ENCODE measurements at places on chromosomes 11 and 22.

GRCh38 chr11:77127920-77128691 lies at the start of gene MYO7A:
Gene MYO7A (plus strand): TSS chr11:77128246. CDS start chr11:77130635, 2,389 bp downstream.
- no peak for DNase-seq

GRCh38 chr11:127710831-127711230 lies 710.3 kb upstream of the KIRREL3 start:
- DNase-seq, result no peak

DNA sequence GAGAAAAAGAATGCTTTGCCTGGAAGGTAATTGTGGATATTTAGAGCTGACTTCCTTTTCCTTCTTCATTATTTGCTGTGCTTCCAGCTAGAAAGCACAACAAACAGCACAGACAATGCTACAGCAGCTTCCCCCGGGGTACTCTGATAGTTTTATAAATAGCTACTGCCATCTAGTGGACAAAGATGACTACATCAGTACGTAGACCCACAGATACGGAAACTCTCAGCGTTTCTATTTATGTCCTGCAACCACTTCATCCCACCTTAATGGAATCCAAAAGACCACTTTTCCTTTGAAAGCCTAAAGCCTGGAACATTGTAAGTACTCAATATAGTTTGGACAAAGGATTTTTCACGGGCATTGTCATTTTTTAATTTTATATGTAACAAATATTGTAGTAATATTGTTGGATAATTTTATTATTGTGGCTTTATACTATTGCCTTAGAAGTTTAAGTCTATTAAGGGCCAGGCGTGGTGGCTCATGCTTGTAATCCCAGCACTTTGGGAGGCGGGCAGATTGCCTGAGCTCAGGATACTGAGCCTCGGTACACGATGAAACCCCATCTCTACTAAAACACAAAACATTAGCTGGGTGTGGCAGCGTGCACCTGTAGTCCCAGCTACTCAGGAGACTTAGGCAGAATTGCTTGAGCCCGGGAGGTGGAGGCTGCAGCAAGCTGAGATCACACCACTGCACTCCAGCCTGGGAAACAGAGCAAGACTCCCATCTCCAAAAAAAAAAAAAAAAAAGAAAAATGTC lies 7.5 kb downstream of the HSPA8 start:
- DNase-seq, result no peak

DNA sequence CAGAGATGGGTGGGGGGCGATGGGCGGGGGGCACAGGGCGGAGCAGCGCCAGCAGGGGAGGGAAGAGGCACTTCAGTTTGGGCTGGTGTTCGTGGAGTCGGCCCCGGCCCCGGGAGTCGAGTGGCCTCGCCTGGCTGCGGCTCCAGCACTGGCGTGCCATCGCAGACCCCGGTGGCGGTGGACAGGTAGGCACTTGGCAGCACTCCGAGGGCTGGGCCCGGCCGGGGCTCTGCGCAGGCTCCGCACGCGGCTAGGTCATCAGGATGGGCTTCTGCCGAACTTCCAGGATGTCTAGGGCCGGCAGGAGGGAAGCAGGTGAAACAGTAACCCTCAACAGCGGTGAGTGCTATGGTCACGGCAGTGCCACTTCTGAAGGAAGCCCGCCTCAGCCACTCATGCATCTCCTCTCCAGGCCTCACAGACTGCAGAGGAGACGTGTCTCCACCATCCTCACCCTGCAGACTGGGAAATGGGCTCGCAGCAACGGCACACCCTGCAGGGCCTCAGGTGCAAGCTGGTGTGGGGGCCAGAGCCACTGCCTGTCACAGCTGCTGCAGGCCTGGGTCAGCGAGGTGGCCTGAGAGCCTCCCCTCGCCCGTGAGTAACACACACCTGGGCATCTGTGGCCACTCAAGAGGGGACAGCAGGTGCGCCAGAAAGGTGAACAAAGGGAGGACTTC lies 33.3 kb downstream of the NUP50 start:
- no peak for DNase-seq

DNA sequence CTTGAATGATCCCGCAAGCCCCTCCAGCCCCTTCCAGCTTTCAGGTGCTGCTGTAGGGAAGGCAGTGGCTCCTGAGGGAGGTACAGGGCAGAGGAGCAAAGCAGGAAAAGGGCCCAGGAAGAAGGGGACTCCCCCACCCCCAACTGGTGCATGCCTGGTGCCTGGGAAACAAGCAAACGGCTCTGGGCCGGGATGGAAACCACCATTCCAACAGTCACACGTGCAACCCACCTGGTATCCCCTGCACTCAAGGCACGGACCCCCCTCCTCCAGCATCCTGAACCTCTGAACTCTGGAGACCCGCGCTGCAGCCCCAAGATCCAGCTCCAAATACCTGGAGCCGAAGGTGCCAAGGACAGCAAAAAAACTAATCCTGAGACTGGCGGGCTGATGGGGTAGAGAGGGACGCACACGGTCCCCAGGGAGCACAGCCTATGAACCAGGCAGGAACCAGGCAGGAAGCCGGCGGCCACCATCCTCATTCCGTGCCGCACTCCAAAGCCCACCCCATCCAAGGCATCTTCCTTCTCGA lies 537 bp downstream of the SCN4B start:
- no peak for DNase-seq

- peak; percentile 83 for DNase-seq
Observed at GRCh38 chr11:65382033-65382803, at the start of gene SLC25A45. Gene SLC25A45 (minus strand): TSS chr11:65382646. CDS start chr11:65381951, 695 bp downstream.

DNA sequence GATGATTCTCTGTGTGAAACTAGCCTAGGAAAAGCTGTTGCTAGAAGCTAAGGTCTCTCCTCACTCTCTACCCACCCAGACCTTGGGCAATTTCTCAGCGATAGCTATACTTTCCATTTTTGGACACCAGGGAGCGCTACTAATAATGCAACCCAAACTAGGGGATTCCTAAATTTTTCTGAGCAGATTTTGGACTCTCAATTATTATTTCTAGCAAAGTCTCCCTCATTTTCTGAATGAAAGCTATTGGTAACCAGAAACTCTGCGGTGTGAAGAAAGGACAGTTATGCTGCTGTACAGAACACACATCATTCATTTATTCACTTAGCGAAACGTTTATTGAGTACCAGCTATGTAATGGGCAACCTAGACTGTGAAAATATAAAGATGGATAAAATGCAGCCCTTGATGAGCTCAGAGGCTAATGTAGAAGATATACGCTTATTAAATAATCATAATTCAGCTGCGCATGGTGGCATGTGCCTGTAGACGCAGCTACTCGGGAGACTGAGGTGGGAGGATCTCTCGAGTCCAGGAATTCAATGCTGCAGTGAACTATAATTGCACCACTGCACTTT lies 6.1 kb upstream of the STIM1 start:
- no peak for DNase-seq

DNA sequence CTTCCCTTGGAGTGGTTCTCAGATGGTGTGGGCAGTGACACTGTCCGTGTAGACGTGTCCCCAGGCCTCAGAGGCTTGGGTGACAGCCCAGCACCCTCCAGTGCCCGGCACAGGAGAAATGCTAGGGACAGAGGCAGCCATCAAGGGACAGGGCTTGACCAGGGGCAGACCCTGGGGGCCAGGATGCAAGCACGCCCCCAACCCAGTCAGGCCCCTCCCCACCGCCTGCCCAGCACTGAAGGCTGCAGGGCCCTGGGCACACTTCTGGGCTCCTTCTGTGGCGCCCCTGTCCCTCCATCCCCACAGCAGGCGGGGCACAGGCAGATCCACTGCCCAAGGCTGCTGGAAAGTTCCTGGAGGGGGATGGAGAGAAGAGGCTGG lies 11.1 kb downstream of the IGF2 start:
- DNase-seq, result no peak

DNA sequence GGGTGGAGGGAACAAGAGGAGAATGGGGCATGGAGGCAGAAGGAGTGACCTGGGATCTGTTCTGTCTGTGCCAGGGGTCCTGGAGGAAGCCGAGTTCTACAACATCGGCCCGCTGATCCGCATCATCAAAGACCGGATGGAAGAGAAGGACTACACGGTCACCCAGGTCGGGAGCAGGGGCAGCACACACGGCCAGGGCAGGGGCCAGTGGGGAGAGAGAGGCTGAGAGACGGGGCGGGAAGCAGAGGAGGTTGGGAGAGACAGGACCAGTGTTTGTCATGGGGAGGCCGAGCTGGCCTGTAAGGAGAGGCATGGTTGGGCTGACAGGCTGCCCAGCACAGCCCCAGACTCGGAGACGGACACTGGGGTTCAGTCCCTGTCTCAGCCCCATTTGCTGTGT lies 4.7 kb downstream of the KCTD17 start:
- DNase-seq, result no peak

GRCh38 chr11:47553406-47553743 lies 443 bp upstream of the CELF1 start:
- DNase-seq, result no peak

- no peak for DNase-seq
Observed at GRCh38 chr11:57883630-57884029, 122.0 kb downstream of the CTNND1 start.

- no peak for DNase-seq
Observed at GRCh38 chr11:62124186-62125113, 639 bp downstream of the INCENP start.

DNA sequence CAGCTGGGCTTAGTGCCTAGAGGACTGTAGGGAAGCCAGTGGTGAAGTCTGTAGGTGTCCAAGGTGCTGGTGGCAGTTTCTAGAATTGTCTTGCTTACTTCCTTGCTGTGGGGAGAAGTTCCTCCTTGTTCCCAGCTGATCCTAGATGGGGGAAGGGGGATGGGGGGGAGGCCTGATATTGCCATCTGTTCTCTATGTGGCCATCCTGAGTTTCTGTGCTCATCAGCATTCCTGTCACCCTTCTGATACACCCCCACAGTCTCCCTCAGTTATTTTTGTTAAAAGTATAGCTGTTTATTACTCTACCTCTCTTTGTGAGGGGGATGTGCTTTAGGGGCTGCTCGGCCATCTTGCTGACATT lies 36.5 kb downstream of the MADD start:
- DNase-seq, result no peak

- peak; percentile 42 for DNase-seq
Observed at GRCh38 chr22:23696326-23696851, 5.6 kb downstream of the RGL4 start.

GRCh38 chr22:38959590-38959989 lies 2.2 kb downstream of the APOBEC3A start:
- DNase-seq, result no peak

GRCh38 chr11:100684101-100685065 lies 2.7 kb upstream of the ARHGAP42 start:
- no peak for DNase-seq

DNA sequence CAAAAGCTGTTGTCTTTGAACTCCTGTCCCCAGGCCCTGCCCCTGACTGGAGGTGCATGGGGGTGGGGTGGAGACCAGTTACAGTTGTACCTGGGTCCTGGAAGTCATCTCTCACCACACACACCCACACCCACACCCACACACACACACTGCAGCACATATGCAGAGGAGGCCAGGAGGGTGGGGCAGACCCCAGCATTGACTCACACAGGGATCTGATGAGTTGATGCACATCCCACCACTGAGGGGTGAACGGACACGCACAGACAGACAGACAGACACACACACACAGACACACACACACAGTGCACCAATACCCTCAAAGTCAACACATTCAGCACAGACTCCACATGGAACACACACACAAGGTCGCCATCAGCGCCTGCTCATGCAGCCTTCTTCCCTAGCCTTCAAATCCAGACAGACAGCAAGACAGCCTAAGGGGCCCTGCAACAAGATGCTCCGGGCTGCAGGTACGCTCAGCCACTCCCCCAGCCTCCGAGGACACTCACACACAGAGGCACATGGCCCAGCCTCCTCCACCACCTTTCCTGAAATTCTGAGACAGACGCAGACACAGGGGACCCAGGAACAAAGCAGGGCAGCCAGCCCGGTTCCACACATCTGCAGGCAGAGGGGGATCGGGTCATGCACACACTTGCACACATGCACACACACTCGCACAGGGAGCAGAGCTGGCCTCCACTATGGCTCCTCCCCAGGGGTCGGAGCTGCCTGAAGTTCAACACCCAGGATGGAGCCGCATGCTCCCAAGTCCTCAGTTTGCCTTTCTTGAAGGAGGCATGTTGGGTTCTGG lies 26.5 kb downstream of the SYT7 start:
- no peak for DNase-seq

GRCh38 chr11:64121663-64122410 lies 44.1 kb downstream of the MACROD1 start:
- no peak for DNase-seq

- DNase-seq, result no peak
Observed at GRCh38 chr22:31244943-31245451, 32.9 kb downstream of the LIMK2 start.

DNA sequence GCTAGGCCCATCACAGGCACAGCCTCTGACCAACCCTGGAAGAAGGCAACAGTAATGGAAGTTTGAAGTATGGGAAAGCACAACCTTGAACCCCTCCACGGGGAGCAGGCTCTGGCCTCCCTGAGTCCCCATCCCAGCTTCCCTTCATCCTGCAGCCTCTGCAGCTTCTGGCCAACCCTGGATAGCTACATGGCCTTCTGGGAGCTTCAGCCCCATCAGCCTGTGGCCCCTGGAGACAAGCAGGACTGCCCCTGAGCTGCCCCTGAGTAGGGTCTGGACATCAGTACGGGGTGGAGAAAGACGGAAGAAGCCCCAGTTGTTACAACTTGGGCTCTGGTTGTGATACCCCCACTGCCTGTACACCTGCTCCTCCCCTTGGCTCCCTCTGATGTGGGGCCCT lies 113.8 kb upstream of the CD82 start:
- DNase-seq, result no peak

GRCh38 chr11:126311401-126312291 lies 7.8 kb downstream of the DCPS start:
- DNase-seq, result no peak

GRCh38 chr11:81394311-81394710 lies 1339.4 kb downstream of the FAM181B start:
- DNase-seq, result no peak

DNA sequence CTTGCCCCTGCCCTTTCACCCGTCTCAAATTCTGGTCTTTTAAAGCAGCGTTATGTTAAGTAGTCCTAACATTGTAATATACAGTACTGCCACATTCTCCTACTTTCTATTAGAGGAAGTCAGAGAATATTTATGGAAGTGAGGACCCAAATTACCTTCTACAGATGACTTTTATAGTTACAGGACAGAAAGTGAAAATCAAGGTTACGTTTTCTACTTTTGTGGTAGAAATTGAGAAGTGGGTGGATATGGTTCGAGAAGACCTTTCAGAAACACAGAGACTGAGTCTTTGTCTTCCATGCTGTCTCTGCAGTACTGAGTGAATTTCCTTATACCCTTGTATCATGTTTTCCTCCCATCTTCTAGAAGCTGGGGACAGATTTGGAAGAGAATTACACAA lies 17.1 kb downstream of the SC5D start:
- DNase-seq, result no peak

GRCh38 chr11:43222215-43222614 lies 89.6 kb upstream of the API5 start:
- DNase-seq, result no peak

- no peak for DNase-seq
Observed at GRCh38 chr22:50016988-50017700, 4.6 kb upstream of the IL17REL start.

GRCh38 chr11:75558939-75559843 lies 2.9 kb upstream of the SERPINH1 start:
- DNase-seq, result no peak

- no peak for DNase-seq
Observed at GRCh38 chr22:38433871-38434270, 21.1 kb downstream of the KCNJ4 start.

GRCh38 chr11:69704508-69705253 lies 859 bp upstream of the FGF19 start:
- DNase-seq, result no peak

- DNase-seq, result no peak
Observed at GRCh38 chr22:47594836-47595521, 832.5 kb downstream of the TBC1D22A start.

Measured in stimulated activated CD4-positive, alpha-beta T cell treated with anti-CD3 and anti-CD28 coated beads, TNF-alpha, amount 100 ng/mL, for 1 hour (primary cell).